Activated CD8-positive, alpha-beta memory T cell treated with anti-CD3 and anti-CD28 coated beads, Interleukin-2, amount 10 ng/mL, durations not matched to agents 7 days and 5 days (primary cell): ENCODE measurements at places on chromosomes 2 and 18. TPM values are rescaled to one million over a fixed set of nuclear protein-coding genes. Genes with fewer than 3 reads are reported as not detected.

GRCh38 chr2:241615522-241616052, 21.4 kb downstream of the THAP4 start:
- DNase-seq, result no peak

DNA sequence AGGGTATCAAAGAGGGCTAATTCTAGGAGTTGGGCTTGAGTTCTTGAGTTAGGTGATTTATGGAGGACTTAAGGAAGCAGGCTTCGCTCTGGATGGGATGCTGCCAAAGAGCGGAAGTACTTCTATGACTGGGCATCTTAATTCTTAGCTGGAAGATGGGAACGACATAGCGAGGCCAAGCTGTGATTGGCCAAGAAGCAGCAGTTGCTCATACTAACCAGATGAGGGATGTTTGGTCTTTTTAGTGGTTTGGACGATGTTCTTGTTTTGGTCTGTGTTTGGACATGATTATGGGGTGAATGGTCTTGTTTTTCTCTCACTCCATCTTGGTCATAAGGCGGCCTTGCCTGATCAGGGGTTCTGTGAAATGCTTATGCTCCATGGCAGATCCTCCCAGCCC, 133.7 kb downstream of the MSH2 start:
- DNase-seq, result no peak

DNA sequence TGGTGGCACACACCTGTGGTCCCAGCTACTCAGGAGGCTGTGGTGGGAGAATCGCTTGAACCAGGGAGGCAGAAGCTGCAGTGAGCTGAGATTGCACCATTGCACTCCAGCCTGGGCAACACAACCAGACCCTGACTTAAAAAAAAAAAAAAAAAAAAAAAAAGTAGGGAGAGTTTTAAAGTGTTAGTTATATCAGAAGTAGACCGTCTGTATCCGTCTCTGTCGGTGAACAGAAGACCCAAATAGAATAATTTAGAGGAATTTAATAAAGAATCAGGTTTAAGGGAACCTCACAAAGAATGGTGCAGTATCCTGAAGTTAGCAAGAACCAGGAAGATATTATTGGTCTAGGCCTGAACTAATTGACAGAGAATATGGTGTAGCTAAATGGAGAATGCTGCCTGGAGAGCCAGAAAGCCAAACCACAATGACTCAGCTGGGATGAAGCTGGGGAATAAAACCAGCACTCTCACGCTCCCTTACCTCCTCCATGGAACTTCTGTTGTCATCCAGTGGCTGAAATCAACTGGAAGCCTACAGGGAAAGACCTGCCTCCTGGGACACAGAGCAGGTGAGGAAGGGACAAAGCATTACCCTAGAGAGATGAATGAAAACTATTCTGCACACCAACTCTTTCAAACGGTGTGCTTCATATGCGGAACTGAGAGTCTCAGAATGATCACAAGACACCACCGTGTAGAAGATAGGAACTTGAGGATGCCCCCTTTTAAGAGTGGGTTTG, 39.1 kb upstream of the PLEKHM3 start:
- DNase-seq, result no peak

The IRS1 gene
- total RNA-seq, result 4.5 TPM

DNA sequence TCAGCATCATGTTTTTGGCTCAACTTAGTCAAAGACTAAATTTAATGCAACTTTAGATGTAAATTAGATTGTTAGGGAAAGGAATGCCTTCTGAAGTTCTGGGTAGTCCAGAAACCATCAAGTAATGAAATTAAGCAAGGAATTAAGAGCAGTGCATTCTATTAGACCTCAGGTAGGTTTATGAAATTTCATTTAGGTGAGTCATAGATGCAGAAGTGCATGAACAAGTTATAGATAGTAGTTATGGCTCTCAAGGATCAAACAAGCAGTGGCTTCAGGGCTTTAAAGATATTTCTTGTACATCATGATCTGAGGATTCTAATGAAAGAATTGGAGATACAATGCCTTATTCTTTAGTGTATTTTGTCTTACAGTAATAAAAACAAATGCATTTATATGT, 25.4 kb upstream of the SPOPL start:
- DNase-seq, result no peak

GRCh38 chr2:85503168-85503850, 35.7 kb upstream of the MAT2A start:
- no peak for DNase-seq

The ZNF804A gene
- total RNA-seq, result not detected

The ALPG gene
- total RNA-seq, result not detected

DNA sequence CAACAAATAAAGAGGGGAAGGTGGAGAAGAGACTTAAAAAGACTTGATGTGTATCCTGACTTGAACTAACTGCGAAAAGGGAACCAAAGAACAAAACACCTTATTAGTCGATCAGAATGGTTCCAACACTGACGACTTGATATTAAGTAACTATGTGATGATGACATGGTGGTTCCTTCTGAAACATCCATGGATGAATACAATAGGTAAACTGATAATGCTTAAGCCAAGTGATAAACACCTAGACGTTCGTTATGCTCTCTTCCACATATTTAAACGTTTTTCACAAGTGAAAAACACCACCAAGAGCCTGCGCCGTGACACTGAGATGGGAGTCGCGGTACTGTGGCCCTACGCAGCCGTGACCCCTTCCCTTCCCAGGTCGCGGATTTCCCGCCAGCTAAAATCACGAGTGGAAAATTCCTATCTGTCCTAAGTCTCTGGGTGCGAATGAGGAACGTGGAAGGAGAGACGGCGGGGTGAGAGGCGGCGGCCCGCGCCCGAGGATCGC, 797 bp downstream of the TTC32 start:
- DNase-seq, result no peak

DNA sequence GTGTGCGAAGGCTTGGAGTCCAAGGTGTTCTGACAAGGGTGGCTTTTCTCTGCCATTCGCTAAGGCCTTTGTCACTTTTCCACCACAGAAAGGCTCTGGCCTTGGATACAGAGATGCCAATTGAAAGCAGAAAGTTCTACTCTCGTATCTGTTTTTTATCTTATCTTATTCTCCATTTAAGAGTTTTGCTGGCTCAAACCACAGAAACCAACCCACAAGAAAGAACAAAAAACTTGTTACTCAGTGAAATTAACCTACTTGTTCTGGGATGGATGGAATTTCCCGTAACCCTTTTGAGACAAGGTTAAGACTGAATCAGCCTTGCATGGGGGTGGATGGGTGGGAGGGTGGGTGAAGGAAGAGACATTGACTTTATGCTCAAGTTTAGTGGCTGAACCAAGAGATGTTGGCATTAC, 221.7 kb downstream of the CDH20 start:
- DNase-seq, result no peak

GRCh38 chr18:9732031-9732430, 23.9 kb downstream of the RAB31 start:
- no peak for DNase-seq

- no peak for DNase-seq
Observed at GRCh38 chr2:46525522-46526155, 46.3 kb downstream of the TMEM247 start.

GRCh38 chr2:111662771-111663470, 221.1 kb downstream of the ANAPC1 start:
- peak; percentile 78 for DNase-seq

DNA sequence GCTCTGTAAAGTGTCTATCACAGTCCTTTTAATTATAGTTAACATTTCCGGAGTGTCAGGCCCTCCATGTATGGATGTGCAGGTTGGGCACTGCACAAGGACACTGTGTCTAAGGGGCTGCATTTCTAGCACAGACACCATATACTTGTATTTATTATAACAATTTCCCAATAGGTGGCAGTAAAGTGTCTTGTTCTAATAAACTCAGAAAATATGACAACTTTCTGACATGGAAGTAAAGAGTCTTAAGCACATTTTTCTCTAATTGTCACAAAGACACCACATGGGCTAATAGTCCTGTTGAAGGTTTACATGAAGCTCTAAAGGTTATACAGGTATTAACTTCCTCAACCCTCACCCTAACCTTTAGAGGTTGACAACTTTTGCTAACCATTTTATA, 156.6 kb downstream of the DYSF start:
- peak; percentile 31 for DNase-seq

- no peak for DNase-seq
Observed at GRCh38 chr18:80252136-80252535, 4.8 kb upstream of the PARD6G start.

DNA sequence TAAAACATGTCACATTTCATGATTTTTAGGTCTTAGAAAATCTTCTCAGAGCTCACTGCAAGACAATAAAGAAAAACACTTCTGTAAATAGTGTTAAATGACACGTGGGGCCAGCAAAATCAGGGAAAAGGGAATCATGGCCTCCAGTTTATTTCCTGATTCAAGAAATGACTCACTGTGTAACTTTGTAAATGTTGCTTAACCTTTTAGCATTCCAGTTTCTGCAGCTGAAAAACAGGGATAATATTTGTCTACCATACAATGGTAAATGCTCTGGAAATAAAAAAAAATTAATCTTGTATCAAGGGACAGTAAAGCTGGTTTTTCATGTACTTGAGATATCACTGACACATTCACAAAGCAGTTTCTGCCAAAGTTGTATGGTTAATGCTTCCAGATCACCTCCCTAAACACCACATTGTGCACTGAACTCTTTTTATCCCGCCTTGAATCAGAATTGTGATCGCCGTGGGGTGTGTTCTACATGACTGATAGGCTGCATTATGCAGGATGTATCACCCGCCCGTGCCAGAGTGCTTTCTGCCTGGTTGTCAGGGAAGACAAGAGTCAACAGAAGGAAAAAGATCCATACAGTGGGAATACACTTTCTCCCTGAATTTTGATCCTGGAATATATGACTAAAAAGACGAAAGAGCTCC, 238.8 kb downstream of the IKZF2 start:
- no peak for DNase-seq

DNA sequence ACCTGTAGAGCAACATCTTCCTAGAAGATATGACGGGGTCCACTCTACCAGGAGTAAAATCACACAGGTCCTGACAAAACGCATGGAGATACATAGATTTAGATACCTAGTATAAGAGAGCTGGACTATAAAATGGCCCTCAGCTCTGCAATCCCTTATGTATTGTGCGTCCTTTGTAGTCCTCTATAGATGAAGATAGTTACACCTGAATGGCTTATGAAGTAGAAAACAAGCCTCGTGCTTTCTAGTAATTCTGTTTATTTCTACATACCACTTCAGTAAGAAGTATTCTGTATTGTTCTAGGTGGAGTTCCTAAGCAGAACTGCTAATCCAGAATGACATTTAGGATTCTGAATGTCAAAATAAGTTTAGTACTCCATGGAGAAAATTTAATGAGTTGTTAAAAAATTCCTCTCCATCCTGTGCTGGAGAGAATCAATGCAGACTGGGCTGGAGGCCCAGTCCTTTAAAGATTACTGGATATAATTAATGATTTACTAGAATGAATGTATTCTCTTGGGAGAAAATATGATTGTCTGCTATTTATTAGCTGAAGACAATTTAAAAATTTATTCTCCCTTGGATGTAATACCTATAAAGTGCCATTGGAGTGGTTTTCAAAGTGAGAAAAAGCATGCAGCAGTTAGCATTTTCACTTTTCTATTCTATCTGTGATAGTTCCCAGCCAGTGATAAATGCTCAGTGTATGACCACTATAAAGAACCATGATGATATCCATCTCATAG, 147.3 kb upstream of the UNC80 start:
- DNase-seq, result no peak

GRCh38 chr18:66769375-66769774, 165.5 kb upstream of the CDH19 start:
- DNase-seq, result no peak

GRCh38 chr2:964562-964961, 13.9 kb downstream of the SNTG2 start:
- no peak for DNase-seq
